ENCODE measurements at places on chromosomes 12 and 14.
A peak's percentile ranks its signal among the peaks of the same experiment; 100 is the strongest.

DNA sequence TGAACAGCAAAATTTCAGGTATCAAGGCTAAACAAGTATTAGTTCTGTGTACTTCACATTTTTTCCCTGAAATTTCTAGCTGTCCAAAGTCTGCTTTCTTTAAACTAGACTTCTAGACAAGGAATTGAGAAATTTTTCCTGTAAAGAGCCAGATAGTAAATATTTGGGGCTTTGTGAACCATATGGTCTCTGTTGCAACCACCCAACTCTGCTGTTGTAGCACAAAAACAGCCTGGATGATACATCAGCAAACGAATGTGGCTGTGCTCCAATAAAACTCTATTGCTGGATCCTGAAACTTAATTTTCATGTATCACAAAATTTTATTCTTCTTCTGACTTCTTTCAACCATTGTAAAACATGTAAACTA lies 96.0 kb upstream of the SLC38A4 start:
- DNase-seq, result no peak

GRCh38 chr12:108191938-108192337 lies 62.9 kb downstream of the WSCD2 start:
- no peak for DNase-seq

- no peak for DNase-seq
These were observed 34.4 kb downstream of the LIMA1 start for GRCh38 chr12:50248883-50249282.

DNA sequence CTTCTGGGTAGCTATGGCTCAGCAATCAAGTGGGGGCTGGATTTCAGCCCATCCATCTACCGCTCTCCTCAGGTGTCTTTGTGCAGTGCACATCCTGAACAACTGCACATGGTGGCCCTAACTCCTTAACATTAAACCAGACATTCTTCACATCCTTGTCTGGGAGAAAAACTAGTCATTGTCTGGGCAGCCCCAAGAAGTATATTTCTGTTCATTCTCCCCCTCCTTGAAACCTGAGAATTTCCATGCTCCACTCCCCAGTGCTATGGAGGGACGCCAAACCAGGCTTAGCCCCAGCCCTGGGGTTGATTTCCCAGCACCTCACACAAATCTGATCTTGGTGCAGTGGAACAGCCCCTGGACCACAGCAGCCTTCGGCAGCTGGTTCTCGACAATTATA lies 13.4 kb downstream of the MYL2 start:
- DNase-seq, result no peak

DNA sequence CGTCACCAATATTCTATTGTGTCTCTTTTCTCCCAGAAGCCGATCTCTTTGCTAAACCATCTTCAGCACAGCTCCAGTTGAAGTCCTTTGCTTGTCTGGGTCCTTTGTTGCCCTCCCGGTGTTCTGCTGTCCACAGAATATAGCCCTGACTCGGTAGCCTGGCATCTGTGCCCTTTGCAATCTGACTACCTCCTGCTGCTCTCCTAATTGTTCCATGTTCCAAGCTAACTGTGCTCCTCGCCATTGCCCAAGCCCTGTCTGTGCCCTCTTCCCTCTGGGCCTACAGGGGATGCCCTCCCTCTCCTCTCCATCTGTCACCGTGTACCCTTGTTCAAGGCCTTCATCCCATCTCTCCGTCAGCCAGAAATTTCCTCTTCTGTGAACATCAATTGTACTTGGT lies 306.3 kb downstream of the APAF1 start:
- DNase-seq, result no peak

GRCh38 chr14:63853831-63854293 lies 1.1 kb downstream of the SYNE2 start:
- DNase-seq, result peak; percentile 23

- DNase-seq, result no peak
These were observed 23.5 kb downstream of the CALCOCO1 start for GRCh38 chr12:53703756-53704155.

GRCh38 chr12:75560167-75560566 lies 48.8 kb upstream of the KRR1 start:
- no peak for DNase-seq

- no peak for DNase-seq
These were observed 58.7 kb downstream of the TBK1 start for GRCh38 chr12:64510667-64511066.

- no peak for DNase-seq
These were observed 29.7 kb downstream of the MGAT4C start for GRCh38 chr12:86226481-86226880.

DNA sequence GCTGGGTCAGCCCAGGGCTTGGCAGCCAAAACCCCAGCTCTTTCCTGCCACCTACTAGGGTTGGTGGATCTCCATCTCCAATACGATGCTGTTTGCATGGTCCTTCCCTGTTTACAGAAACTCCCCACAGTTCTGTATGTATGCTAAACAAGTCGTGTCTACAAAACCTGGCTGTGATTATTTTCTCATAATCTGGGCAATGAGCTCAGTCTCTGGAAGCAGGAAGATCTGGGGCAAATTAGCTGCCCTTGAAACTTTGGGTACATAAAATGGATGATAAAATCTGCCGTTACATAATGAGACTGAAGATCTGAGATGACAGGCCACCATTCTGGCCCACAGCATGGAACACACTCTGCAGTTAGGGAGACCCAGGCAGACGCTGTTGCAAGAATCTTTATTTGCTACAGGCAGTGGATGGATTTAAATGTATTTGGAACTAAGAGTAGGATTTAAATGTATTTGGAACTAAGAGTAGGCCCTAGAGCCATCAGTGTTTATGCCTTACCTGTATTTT lies 31.7 kb downstream of the ACADS start:
- no peak for DNase-seq

- no peak for DNase-seq
These were observed 45.8 kb upstream of the IQSEC3 start for GRCh38 chr12:20757-21156.

- no peak for DNase-seq
These were observed at the start of gene PPP1R36 for GRCh38 chr14:64549791-64550620. Gene PPP1R36 (plus strand): TSS chr14:64549961. CDS start chr14:64549998, 37 bp downstream.

DNA sequence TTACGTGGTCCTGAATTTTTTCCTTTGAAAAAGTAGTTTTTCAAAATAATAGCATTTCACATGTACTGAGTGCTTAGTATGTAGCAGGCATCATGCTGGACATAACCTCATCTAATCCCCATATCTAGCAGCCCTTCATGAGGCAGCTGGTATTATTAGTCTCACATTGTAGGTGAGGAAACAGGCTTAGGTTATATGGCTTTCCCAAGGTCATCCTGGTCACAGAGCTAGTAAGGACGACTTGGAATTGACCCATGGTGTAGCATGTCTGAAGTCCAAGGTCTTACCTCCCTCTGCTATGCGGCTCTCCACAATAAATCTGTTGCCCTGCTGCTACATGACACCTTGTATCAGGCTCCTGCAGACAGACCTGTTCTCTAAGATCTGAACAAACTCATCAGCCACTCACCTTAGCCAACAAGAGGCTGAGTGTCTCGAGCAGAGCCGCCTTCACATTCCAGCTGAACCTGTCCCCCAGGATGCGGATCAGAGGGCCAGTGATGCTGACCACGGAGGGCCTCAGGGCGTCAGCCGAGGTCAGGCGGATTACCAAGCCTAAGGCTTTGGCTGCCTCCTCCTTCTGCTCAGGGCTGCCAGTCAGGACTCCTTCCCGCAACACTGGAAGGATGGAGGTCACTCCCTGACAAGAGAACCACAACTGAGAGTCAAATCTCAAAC lies 19.7 kb upstream of the RAB35 start:
- no peak for DNase-seq

- DNase-seq, result peak; percentile 32
These were observed 1.3 kb downstream of the PRPH start for GRCh38 chr12:49296034-49296835.

DNA sequence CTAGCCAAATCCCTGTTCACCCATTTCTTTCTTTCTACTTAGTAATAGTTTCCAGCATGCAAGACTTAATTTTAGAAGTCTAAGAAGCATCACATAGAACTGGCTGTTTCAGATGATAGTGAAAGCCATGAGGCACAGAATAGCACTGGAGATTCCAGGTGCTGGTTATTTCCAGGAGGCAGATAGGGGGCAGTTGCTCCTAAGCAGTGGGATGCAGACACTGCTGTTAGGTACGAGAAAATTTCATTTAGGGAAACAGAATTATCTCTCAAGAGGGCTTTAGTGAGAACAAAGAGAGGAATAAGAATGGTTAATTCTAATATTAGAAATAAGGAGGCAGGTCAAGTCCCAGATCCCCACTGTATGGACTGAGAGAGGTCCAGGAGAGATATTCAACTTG lies 3.6 kb upstream of the MDGA2 start:
- DNase-seq, result no peak

GRCh38 chr12:128513831-128514230 lies 246.9 kb downstream of the TMEM132C start:
- no peak for DNase-seq

GRCh38 chr12:92261071-92261470 lies 115.4 kb upstream of the BTG1 start:
- no peak for DNase-seq

GRCh38 chr12:39277416-39277815 lies 165.5 kb downstream of the KIF21A start:
- no peak for DNase-seq

DNA sequence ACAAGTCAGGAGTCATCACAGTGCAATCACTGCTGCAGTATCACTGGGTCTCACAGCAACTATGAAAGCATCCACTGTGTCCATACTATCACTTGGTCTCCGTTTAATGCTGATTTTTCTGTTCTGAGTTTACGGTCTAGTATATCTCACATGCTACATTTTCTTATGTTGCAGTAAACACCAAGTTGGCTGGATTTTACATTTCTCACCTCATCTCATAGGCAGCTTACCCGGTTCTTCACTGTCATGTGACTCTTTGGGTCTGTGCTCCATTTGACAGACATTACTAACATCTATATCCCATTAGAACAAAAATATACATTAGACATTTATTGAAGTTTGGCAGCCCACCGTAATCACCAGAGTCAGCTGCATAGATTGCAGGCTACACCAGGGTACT lies 115.7 kb upstream of the PRMT8 start:
- DNase-seq, result no peak

DNA sequence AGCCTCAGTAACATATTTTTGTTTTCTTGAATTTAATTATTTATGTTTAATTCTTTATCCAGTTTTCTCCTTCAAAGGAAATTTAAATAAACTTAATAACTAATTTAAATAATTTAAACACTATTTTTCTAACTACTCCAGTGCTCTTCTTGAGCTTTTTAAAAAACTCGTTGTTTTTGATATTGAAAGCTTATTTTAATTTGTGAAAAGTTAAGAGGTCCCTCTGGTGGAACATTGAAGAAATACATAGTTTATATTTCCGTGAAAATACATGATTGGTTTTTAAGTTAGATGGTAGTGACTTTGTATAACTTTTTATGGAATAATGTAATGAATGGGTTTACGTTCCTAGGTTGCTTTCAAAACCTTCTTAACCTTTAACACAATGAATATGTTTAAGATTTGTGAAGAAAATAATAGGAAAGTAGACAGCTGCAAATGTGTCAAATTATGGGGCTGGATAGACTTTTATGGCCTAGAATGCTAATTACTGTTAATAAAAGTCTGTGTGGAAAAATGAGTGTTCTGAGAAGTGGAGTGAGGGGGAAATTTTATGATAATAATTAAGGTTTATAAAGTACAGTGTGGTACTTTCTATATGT lies 45.9 kb upstream of the MSRB3 start:
- no peak for DNase-seq

- no peak for DNase-seq
These were observed 45.2 kb downstream of the ABCD2 start for GRCh38 chr12:39574378-39574777.

- no peak for DNase-seq
These were observed 10.0 kb downstream of the LHX5 start for GRCh38 chr12:113461666-113462065.

DNA sequence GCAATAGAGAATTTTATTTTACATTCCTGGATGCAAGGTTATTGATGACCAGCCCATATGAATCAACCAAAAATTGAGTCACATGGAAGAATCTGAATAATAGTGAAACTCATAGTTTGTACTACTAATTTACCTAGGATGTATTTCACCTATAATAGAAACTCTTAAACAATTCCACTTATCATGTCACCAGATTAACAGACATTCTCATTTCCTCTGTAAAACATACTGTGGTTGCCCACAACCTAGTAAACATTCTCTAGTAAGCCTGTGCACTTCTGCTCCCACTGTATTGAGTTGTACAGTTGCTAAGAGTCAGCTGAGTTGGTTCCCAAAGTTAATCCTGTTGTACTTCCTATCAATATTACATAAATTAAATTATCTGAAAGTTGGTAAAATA lies 196.6 kb upstream of the TMTC1 start:
- DNase-seq, result no peak

GRCh38 chr12:12003609-12004008 lies 67.1 kb upstream of the BCL2L14 start:
- DNase-seq, result no peak

Measured in stimulated activated CD4-positive, alpha-beta T cell treated with anti-CD3 and anti-CD28 coated beads, Interleukin-15, amount 100 ng/mL, for 48 hours (primary cell).